ENCODE measurements at places on chromosomes 2 and 18. TPM values are rescaled to one million over a fixed set of nuclear protein-coding genes. Genes with fewer than 3 reads are reported as not detected.

The ASB18 gene
- total RNA-seq = not detected

The EFR3B gene
- total RNA-seq = 0.11 TPM

The TP53I3 gene
- total RNA-seq = 0.20 TPM

The RPRD1A gene
- total RNA-seq = 21.8 TPM

The RAB11FIP5 gene
- 13.8 TPM for total RNA-seq

The CFAP221 gene
- not detected for total RNA-seq

The TFCP2L1 gene
- total RNA-seq = 0.30 TPM

The DNAJC10 gene
- 34.1 TPM for total RNA-seq

The ANKRD62 gene
- not detected for total RNA-seq

The CREB1 gene
- 62.5 TPM for total RNA-seq

GRCh38 chr2:28835781-28836180, 25.1 kb downstream of the SPDYA start:
- DNase-seq = no peak

DNA sequence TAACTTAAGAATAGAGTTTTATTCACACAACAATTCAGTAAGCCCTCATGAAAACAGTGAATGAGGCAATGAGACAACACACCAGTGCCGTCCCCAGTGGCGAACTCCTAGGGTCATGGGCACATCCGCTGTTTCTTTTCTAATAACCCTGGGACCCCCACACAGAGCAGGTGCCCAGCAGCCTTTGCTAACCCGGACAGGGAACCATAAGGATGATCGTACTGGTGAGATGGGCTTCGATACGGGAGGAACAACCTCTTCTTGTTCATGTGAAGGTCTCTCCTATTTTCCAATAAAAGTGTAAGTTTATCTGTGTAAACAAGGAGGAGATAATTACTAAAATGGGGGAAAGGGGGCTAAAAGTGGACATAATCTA, 97.4 kb upstream of the MGAT4A start:
- no peak for DNase-seq

DNA sequence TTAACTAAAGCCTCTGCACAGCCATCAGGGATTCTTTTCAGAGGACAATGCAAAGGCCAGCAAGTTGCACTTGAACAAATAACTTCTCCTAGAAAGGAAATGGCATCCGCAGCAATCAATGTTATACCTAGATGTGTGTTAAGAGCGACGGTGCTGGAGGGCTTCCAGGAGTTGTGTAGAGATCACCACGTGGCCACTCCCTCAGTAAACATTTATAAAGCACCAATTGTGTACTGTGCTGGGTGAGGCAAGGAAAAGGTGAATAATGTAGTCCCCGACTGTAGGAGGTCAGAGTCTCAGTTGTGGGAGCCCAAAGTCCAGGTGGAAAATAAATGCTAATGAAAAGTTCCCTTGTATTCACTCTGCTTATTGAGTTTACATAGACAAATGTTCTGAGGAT, 135.0 kb downstream of the ALK start:
- DNase-seq = no peak

GRCh38 chr18:48663931-48664847, 125.4 kb downstream of the CTIF start:
- peak; percentile 30 for DNase-seq

- peak; percentile 70 for DNase-seq
These were observed 32.8 kb downstream of the TTC32 start for GRCh38 chr2:19868701-19869580.

GRCh38 chr2:218975060-218975777, 9.8 kb downstream of the FEV start:
- no peak for DNase-seq

- no peak for DNase-seq
These were observed 37.5 kb upstream of the SERPINB2 start for GRCh38 chr18:63850020-63850419.

GRCh38 chr2:234550511-234551107, 53.7 kb upstream of the ARL4C start:
- DNase-seq = peak; percentile 29

GRCh38 chr2:75915851-75916634, 205.3 kb upstream of the GCFC2 start:
- no peak for DNase-seq

DNA sequence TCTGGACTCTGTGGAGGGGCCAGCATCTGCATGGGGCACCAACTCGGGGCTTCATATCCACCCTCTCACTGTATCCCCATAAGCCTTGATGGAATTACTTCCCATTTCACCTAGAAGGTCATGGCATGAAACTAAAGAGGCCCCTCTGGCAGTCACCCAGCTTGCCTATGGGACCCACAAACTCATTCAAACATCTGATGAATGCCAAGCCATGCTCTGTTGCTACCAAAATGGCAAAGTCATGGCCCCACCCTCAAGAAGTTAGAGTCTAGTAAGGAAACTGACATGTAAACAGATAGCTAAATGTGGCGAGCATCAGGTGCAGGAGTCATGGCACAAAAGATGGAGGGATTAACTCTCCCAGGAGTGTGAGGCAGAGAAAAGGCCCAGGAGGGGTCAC, 14.5 kb downstream of the CYB5A start:
- DNase-seq = no peak

DNA sequence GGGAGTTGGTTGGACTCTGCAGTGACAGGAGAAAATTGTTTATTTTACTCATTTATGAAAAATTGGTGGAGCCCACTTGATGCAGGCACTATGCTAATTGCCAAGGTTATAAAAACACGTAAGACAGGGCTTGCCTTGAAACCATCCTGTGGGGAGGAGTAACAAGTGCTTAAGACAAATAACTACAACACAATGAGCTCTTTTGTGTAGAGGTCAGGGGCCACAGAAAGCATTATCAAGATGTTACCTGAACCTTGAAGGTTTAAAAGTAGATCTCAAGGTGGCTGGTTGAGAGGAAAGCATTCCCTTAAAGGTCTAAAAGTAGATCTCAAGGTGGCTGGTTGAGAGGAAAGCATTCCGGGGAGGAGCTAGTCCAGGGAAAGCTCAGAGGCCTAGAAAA, 381.8 kb upstream of the POU3F3 start:
- DNase-seq = no peak

GRCh38 chr2:38508311-38509039, 94.3 kb downstream of the HNRNPLL start:
- DNase-seq = peak; percentile 79

DNA sequence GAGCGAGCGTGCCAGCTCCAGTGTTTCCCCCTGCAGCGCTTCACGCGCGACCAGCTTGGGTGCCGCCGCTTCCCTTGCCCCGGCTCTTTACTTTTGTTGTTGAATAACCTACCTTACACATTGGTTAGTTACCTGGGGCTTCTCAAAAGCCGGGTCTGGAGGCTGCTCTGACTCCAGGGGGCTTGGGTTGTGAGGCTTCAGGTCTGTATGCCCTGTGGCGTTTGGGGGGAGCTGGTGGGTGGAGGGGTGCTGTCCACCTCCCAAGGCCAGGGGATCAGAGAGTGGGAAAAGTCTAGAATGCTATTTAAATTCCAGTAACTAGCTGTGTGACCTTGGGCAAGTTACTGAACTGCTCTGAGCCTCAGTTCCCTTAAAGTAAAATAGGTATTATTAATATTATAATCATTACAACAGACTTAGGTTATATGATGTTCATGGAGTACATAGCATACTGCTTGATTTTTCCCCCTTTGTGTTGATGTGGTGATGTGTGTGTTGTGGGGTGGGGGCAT, 770 bp downstream of the LYPD6B start:
- no peak for DNase-seq
